Stimulated activated CD4-positive, alpha-beta T cell treated with anti-CD3 and anti-CD28 coated beads, TNF-alpha, amount 100 ng/mL, for 48 hours (primary cell): ENCODE measurements at places on chromosomes 7 and 10.

DNA sequence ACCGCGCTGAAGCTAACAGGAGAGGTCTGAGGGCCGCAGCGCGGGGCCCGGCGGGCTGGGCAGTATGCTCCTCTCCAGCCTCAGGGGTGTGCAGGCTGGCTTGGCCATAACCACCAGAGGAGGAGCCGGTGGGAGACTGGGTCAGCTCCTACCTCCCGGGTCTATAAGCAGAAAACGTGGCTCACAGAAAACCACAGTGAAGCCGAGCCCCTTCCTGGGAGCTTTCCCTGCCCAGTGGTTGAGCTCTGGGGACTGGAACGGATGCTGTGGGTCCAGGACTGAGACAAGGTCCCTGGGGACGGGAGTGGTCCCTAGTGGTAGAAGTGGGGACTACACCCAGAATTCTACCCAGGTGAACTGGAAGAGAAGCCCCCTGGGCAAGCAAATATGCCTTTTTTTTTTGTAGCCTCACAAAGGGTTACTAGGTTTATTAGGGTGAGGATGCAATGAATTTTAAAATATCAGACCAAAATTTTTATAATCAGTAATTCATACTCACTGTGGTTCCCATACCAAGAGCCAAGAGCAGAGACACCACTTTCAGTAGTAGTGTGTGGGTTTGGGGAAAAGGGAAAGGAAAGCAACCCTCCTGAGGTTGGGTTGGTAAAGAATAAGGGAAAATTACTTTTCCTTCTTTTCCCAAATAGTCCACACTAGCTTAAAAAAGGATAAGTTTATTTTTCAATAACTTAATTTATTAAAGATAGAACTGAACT is 67.9 kb upstream of the PRKCQ start:
- peak; percentile 58 for DNase-seq

DNA sequence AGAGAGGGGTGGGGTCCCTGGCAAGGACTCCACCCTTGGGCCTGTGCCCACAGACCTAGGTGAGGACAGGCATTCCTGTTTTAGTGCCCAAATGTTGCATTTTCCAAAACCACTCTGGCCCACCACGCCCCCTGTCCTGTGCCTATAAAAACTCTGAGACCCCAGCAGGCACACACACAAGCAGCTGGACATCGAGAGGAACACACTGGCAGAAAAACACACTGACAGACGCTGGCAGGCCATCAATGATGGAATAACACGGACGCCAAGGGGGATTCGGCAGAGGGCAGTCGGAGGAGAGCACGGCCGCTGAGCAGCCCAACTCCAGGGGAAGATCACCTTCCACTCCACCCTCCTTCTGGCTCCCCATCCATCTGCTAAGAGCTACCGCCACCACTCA is 386.9 kb upstream of the AUTS2 start:
- no peak for DNase-seq

- DNase-seq = no peak
Measured at GRCh38 chr7:66083677-66084076, 8.1 kb downstream of the ASL start.

DNA sequence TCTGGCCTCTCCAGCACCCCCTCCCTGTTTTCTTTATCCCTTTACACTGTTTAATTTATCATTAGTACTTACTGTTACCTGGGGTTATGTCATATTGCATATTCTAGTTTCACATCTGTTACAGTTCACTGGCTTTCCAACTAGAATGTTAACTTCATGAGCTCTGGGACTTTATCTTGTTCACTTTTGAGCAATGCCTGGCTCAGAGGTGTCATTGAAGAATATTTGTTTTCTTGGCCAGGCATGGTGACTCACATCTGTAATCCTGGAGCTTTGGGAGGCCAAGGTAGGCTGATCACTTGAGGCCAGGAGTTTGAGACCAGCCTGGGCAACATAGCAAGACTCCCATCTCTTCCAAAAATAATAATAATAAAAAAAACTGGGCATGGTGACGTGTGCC is 40.7 kb downstream of the LRGUK start:
- no peak for DNase-seq

DNA sequence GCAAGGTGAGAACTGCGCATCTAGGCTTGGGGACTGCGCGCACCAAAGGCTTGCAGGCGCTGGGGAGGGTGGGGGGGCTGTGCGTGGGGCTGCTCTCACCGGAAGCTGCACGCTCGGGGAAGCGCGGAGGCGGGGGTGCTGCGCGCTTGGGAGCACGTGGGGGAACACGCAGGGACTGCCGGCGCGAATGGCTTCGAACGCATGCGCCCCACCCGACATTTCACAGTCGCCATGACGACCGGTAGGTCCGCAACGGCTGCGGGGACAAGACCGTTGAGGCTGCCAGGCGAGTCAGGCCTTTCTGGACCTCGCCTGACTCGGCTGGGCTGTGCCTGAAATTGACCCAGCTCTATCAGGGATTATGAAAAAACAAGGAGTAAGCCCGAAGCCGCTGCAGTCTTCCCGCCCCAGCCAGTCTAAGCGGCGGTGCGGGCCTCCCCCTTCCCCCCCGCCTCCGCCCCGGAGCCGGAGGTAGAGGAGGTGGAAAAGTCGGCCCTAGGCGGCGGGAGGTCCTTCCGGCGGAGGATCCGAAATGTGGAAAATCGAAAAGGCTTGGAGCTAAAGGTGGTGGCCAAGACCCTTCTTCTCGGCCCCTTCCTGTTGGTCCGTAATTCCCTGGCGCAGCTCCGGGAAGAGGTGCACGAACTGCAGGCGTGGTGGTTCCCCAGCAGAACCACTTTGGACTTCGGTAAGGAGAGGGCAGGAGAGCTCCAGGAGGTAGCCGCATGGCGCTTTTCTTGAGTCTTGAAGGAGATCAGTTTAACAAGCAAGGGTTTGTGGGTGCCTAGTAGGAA is 34.9 kb upstream of the STEAP1 start:
- DNase-seq = peak; percentile 12

GRCh38 chr7:157877298-157878090 is 540.7 kb downstream of the DNAJB6 start:
- no peak for DNase-seq

DNA sequence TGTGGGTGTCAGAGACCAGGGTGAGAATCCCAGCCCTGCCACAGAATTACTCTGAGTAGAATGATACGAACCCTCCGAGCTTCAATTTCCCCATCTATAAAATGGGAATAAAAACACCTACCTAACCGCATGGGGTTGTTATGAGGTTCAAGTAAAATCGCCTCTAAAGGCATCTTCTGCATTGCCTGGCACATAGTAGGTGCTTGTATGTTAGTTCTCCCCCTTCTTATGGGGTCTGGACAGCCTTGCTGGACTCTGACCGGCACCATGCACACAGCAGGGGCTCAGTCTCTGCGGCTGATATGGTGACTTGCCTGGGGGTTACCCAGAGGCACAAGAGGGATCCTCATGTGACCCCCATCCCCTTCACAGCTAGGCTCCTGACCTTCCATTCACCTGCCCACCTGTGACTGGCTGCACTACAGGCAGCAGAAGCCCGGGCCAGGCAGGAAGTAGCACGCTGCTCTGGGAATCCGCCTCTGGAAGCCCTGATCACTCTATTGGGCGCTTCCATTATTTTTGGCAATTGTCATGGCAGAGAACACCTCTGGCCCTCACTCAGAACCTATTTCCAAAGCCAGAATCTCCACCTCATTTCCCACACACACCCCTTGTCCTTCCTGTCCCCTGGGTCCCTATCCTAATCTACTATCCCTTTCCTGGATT is 6.0 kb downstream of the SH3PXD2A start:
- DNase-seq = no peak

DNA sequence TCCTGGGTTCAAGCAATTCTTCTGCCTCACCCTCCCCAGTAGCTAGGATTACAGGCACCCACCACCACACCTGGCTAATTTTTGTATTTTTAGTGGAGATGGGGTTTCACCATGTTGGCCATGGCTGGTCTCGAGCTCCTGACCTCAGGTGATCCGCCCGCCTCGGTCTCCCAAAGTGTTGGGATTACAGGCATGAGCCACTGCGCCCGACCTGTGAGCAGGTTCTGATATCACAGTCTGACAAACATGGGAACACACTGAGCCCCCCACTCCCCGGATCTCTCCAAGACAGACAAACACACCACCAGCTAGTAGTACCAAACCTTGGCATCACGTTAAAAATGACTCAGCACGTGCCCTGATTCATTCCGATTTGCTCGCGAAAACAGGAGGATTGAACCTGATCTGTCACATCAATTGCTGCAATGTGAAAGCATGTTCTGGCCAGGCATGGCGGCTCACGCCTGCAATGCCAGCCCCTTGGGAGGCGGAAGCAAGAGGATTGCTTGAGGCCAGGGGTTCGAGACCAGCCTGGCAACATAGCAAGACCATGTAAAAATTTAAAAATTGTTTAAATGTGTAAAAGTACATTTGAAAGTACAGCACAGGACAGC is 106.5 kb downstream of the SMURF1 start:
- no peak for DNase-seq

DNA sequence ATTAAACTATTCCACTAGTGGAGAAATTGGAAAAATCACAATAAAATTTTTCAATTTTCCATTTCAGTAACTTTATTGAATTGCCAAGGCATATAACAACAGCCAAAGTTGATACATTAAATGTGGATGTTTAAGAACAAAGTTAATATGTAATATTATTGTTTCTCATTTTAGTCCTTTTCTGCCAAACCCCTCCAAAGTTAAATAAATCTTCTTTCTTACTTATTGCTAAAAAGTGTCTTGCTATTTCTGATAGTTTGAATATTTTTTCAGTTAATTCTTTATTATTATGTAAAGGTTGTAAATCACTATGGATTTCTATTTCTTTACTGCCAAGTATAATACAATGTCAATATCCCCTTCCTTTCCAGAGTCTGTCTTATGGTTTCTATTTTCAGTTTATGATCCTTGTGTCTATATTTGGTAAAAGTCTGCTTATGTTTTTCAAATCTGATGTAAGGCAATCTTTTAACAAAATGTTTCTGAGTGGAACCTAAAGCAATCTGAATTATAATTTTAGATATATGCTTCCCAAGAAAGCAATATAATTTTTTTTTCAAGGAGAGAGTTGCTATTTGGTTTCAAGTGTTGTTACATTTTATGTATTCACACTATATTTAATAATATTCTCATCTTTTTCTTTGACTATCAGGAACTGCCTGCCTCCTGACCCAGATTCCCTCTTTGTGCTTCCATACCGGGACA is 80.3 kb upstream of the RHOBTB1 start:
- no peak for DNase-seq

DNA sequence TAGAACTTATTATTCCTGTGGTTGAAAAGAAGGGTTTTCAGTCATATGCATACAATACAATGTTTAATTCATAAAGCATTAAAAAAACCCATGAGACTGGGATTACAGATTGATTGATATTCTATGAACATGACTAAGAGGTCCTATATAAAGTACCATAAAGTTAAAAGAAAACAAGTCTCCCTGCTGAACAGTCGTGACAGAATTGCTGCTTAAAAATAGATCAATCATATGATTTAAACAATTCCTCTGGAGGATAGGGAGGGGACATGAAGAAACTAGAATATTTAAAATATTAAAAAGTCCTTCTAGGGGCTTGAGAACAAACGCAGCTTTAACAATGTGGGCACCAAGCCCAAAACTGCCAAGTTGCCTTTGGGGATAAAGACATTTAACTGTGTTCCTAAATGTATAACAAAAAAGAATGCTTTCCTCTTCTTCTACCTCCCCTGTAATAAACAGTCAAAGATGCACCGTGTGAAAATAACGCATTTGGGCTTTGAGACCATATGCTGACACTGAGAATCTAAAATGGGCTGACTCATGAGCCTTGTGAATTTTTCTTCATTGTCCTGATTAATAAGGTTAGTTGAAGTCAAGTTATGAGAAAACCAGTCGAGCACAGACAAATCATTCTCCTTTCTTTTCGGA is 25.8 kb downstream of the TWIST1 start:
- no peak for DNase-seq

- DNase-seq = no peak
Measured at GRCh38 chr7:958221-959200, 4.0 kb upstream of the ADAP1 start.

GRCh38 chr7:12146813-12147212 is 64.3 kb upstream of the TMEM106B start:
- no peak for DNase-seq

GRCh38 chr7:155591055-155591775 is 44.9 kb upstream of the CNPY1 start:
- no peak for DNase-seq

GRCh38 chr7:81990395-81990794 is 220.5 kb upstream of the HGF start:
- no peak for DNase-seq
